ENCODE measurements at places on chromosomes 5 and 9. TPM values are rescaled to one million over a fixed set of nuclear protein-coding genes. Genes with fewer than 3 reads are reported as not detected.

The TAF11L5 gene
- total RNA-seq, result not detected

The SPATA31E1 gene
- not detected for total RNA-seq

The GOLM1 gene
- 2.1 TPM for total RNA-seq

The WDR38 gene
- total RNA-seq, result not detected

DNA sequence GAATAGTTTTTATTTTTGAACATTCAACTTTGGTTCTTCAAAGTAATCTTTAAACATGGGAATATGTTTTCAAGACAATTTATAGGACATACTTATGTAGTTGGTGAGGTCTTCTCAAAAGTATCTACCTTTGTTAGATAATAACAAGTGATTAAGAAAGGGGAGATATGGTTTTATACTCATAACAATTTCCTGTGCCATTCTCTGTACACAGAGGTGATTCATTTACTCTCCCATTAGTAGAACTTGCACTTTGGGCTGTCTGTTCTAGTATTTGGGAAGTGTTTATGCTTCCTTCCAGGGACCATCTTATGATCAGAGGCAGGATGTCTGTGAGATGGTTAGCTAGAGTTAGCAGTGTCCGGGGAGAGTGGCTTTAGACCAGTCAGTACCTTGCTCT, 15.2 kb downstream of the LSM11 start:
- peaks cover 26% of the 10 kb centered on the region for H3K36me3 ChIP-seq
- H3K27me3 ChIP-seq, result no peaks in the 10 kb centered on the region
- no peak for DNase-seq
- H3K27ac ChIP-seq, result no peak overlapping the region
- H3K4me1 ChIP-seq, result peaks cover 15% of the 10 kb centered on the region
- no peak overlapping the region for H3K4me3 ChIP-seq

- H3K36me3 ChIP-seq, result no peaks in the 10 kb centered on the region
- H3K4me3 ChIP-seq, result no peak overlapping the region
Measured at GRCh38 chr9:132755096-132755495, 84.8 kb downstream of the GTF3C4 start.

DNA sequence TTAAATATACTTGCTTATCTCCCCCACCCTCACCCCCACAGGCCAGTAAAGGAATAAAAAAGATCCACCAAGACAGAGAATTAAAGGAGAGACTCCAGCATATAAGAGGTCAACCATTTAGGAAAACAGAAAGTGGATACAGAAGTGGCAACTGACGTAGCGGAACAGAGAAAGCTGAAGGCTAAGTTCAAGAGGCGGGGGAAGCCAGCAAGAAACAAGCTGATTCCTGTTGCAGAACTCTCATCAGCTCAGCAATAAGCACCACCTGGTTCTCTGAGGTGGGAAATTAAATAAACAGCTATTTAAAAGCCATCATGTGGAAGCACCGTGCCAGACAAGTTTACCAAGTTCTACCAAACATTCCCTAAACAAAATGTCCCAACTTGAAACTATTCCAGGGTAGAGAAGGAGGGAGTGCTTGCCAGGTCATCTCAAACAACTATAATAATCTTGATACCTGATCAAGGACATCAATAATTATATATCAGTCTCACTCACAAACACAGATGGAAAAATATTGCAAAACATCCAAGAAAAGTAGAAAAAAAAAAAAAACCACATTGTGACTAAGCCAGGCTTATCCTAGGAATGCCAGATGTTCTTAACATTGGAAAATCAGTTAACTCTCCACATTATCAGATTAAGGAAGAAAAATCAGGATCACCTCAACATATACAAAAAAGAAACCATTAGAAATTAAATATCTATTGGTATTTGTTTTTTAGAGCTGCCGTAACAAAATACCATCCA, 7.3 kb upstream of the ARL15 start:
- H3K4me3 ChIP-seq, result no peak overlapping the region
- H3K27ac ChIP-seq, result no peak overlapping the region
- H3K27me3 ChIP-seq, result peaks cover 24% of the 10 kb centered on the region
- no peaks in the 10 kb centered on the region for H3K36me3 ChIP-seq
- no peaks in the 10 kb centered on the region for H3K4me1 ChIP-seq

GRCh38 chr5:40801771-40802562, 3.8 kb upstream of the PRKAA1 start:
- peaks cover 1% of the 10 kb centered on the region for H3K27me3 ChIP-seq
- H3K4me3 ChIP-seq, result no peak overlapping the region
- H3K4me1 ChIP-seq, result peaks cover 9% of the 10 kb centered on the region
- no peak overlapping the region for H3K27ac ChIP-seq

GRCh38 chr5:74391410-74391809, 249.1 kb downstream of the ENC1 start:
- no peaks in the 10 kb centered on the region for H3K36me3 ChIP-seq
- no peaks in the 10 kb centered on the region for H3K27me3 ChIP-seq
- no peak overlapping the region for H3K27ac ChIP-seq
- peaks cover 2% of the 10 kb centered on the region for H3K4me1 ChIP-seq

Measured in activated CD4-positive, alpha-beta memory T cell treated with anti-CD3 and anti-CD28 coated beads for 36 hours (primary cell).